ENCODE measurements at places on chromosomes 3 and 15. TPM values are rescaled to one million over a fixed set of nuclear protein-coding genes. Genes with fewer than 3 reads are reported as not detected.

GRCh38 chr3:9428411-9428810 lies 31.0 kb downstream of the SETD5 start:
- no peak for DNase-seq

DNA sequence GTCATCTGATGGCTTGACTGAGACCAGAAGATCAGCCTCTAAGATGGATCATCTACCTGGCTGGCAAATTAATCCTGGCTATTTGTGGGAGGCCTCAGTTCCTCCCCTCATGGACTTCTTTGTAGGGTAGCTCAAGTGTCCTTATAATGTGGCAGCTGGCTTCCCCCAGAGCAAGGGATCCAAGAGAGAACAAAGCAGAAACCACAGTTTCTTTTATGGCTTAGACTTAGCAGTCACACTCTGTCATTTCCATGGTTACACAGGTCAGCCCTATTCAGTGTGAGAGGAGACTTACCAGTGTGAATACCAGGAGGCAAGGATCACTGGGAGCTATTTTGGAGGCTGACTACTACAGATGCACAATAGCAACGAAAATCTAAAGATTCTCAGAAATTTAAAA lies 15.3 kb upstream of the ARL14 start:
- DNase-seq: no peak

GRCh38 chr3:108462899-108463298 lies 47.5 kb downstream of the MYH15 start:
- DNase-seq: peak; percentile 77

DNA sequence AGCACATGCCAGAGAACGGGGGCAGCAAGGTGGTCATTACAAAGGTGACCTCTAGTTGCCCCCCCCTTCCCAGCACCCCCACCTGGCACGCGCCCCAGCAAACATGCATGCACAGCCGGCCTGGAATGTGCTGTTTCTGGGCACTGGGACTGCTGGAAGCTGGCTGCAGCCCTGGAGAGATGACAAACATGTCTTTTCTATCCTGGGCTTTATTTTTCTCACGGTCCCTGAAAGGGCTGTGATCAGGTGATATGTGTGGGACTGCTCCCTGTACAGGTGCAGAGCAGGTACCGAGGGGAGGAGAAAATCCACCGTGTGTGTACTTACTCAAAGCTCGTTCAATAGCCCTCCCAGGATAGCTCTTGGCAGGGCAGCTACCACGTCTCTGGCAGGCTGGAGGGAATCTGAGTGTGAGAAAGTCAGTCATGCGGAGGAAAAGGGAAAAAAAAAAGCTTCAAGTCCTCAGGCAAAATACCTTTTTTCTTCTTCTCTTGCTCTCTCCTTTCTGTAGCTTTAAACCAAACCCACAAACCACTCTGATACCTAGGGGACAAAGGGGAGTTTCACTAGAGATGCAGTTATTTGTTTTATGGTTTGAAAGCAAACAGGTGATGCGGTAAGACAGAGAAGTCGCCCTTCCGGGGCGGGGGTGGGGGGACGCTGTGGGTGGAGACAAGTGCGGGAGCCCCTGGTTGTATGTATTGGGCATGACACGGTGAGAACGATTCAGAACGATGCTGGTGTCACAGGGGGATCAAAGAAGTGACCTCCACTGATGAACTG lies 5.0 kb upstream of the HES1 start:
- DNase-seq: peak; percentile 42

DNA sequence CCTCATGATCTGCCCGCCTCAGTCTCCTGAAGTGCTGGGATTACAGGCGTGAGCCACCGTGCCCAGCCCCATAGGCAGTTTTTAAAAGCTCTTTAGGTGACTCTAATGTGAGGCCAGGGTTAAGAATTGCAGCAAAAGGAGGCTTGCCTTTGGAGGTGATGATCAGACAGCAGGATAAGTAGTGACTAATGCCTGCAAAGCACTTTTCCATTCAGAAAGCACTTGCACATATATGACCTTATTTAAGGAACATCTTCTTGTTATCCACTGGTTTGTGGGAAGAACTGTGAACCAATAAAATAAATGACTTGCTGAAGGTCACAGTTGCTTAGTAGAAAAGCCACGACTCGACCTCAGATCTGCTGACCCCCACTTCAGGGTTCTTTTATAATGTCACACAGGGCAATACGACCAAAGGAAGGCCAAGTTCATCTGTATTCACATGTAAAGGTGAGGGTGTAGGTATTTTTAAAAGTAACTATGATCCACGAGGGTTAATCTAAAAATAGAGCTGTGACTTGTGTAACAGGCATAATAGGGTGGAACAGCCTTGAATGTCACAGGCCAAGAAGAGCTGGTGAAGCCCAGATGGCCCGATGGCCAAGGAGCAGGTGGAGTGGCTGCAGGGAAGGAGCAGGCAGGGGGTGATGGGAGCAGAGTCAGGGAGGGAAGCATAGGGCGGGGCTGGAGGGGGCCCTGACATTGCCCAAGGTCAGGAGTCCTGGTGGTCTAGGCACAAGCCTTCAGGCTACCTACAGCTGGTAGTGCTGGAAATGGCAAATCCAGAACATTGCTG lies 24.4 kb downstream of the LARP6 start:
- peak; percentile 51 for DNase-seq

DNA sequence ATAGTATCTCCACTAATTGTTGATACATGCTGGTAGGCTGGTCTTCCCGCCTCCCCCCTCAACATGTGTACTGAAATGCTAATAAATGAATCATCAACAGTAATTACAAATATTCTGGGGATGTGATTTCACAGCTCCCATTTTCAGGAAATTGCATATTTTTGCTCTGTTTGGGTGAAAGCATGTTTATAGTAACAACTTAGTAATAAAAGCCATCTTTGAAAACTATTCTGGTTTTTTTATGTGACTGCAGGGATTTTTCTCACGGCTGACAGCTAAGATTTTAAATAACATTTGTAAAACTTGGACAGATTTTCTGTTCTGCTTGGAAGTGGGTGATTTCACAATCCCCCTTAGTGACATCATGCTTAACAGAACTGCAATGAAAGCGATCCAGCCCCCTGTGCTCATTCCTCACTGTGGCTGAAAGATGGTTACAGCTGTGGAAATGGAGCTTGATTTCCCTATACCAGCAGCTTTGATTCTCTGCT lies 25.6 kb upstream of the FAM174B start:
- DNase-seq: peak; percentile 90

GRCh38 chr3:85567071-85567676 lies 608.4 kb downstream of the CADM2 start:
- peak; percentile 61 for DNase-seq

DNA sequence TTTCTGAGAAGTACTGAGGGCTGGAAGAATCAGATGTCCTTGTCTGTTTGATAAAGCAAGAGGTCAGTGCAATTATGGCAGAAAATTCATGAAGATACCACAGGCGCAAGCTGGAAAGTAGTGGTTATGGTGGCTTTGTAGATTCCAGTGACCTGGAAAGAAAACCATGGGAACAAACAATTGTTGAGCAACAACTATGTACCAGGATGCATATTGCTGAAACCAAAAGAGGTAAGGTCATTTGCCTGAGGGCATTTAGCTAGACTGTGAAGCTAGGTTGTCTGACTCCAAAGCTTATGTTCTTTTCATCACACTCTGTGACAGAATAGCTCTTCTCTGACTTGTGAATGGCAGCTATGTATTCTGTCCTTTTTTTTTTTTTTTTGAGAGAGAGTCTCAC lies 74.0 kb downstream of the B3GALNT1 start:
- DNase-seq: no peak

The AGBL1 gene
- not detected for polyA plus RNA-seq

The LDHAL6B gene
- 0.25 TPM for polyA plus RNA-seq

The LRRIQ4 gene
- polyA plus RNA-seq: not detected
